Umbilical cord (tissue), 2 donors: ENCODE measurements at places on chromosomes 3 and 15. TPM values are rescaled to one million over a fixed set of nuclear protein-coding genes. Genes with fewer than 3 reads are reported as not detected.

The CCDC33 gene
- 3.4 TPM for total RNA-seq

The LYSMD4 gene
- 12.5 TPM for total RNA-seq

- no peak for DNase-seq
Measured at GRCh38 chr3:126873416-126873815, 109.5 kb upstream of the PLXNA1 start.

- DNase-seq: peak; percentile 34
Measured at GRCh38 chr3:44862226-44862637, 520 bp downstream of the TMEM42 start.

- no peak for DNase-seq
Measured at GRCh38 chr3:96213393-96213792, 601.0 kb upstream of the EPHA6 start.

DNA sequence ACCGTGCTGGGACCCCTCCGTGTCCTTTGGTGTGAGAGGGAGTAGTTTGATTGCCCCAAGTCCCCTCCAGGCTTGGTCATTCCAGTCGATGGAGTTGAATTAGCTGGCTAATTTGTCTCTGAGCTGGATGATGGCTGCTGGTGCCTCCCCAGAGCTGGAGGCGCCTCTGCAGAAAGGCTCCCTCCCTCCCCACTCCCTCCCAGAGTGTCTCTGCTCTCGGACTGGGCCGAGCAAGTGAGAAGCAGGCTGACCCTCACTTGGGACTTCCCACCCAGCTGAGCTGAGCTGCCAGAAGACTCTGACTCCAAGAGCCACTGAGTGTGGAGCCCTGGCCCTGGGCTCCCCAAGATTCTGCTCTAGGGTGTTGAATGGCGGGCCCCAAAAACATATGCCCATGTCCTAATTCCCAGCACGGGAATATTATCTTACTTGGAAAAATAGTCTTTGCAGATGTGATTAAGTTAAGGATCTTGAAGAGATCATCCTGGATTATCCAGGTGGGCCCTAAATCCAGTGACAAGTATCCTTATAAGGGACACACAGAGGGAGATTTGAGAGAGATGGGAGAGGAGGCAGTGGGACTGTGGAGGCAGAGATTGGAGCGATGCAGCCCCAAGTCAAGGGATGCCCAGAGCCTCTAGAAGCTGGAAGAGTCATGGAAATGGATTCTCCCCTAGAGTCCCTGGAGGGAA, 60.7 kb upstream of the TLE3 start:
- DNase-seq: no peak

DNA sequence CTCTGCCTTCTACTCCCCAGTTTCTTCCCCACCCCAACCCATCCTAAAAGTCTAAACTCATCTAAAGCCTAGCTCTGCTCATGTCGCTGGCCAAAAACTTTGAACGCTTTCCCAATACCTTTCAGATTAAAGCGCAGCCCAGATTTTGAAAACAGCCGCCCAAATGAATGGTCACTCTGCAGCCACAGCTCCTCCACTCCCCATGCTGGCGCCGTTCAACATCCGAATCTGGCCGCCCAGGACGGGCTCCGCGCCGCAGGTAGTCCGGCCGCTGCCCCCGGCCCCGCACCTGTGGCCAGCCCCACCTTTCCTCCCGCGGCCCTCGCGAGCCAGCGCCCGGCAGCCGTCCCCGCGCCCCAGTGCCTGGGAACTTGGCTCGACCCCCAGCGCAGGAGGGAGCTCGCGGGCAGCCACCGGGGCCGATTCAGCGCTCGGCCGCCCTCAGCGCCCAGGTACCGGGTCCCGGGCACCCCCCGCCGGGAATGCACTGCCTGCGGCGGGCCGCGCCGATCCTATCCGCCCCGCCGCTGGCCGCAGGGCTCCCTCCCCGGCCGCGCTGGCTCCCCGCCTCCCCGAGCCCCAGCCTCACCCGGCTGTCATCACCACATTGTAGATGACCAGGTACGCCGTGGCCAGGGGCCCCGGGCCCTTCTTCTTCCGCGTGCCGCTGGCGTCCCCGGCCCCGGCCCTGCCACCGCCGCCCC, 417 bp downstream of the HACD2 start:
- DNase-seq: peak; percentile 33

DNA sequence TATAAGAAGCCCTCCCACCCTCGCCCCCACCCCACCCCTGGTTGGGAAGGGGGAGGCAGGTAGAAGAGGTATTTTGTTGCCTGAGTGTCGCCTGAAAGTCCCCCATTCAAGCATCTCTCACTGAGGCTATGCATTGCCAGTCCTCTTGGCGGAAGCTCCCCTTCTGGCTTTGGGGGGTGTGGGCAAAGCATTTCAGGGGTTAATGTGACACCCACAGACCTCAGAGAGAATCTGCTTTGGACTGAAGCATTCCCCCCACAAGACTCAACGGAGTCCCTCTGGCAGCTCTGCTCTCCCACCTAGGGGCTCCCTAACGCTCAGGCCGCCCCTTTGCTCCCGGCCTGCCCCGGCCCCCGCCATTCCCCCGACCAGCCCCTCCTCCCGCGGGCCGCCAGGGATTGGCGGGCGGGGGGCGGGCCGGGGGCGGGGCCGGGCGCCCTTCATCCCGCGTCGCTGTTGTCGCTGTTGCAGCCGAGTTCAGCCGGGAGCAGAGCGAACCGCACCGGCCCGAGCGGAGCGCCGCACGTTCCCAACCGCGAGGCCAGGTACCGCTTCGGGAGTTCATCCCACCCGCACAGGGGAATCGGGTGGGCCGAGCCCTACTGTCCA, at the start of gene SLC38A3:
Gene SLC38A3, plus strand, starts transcription at position 468 of the 609 bp plus-strand sequence. CDS start 8,929 bp downstream, outside the sequence.
- DNase-seq: no peak

- no peak for DNase-seq
Measured at GRCh38 chr3:137300703-137301102, 342.9 kb downstream of the IL20RB start.
